ENCODE measurements at places on chromosomes 7 and 10.

GRCh38 chr7:70285854-70286253 lies 687.6 kb downstream of the AUTS2 start:
- DNase-seq: no peak

- no peak for DNase-seq
Measured at GRCh38 chr7:26426096-26426495, 134.4 kb downstream of the SNX10 start.

DNA sequence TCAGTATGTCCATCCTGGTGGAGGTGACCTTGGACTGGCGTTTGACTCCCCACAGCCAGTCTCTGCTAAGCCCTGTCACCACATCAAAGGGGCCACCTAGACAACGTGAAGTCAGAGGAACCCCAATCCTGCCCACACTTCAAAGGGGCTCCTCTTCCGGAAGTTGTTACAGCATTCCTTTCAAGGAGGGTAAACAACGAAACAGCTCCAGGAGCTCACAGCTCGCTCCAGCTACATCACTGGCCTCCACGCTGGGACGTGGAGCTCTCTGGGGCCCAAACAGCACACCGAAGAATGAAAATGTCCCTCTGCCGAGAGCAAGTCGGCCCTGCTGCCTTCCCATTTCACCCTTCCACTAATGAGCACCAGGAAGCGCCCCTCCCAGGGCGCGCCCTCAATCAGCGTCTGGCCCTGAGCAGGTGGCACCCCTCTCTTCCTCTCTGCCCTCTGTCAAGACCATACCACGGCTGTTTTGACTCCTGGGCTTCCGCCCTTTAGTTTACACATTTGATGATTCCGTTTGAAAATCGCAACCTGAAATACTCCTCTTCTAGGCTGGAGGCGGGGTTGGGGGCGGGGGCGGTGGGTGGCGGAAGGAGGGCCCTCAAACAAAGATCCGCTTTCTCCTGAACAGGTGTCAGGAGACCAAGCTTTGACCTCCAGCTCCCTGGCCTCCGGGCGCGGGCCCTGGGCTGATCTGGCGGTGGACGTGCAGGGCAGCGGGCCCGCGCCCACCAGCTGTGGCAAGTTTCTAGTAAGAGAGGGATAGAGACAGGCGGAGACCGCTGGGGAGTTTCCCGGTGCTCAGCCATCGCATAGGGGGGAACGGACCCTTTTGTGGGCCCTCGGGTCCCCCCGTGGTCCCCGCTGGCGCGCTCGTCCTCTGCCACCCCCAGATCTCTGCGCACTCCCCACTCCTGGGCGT lies 53.1 kb upstream of the KDM7A start:
- peak; percentile 57 for DNase-seq

DNA sequence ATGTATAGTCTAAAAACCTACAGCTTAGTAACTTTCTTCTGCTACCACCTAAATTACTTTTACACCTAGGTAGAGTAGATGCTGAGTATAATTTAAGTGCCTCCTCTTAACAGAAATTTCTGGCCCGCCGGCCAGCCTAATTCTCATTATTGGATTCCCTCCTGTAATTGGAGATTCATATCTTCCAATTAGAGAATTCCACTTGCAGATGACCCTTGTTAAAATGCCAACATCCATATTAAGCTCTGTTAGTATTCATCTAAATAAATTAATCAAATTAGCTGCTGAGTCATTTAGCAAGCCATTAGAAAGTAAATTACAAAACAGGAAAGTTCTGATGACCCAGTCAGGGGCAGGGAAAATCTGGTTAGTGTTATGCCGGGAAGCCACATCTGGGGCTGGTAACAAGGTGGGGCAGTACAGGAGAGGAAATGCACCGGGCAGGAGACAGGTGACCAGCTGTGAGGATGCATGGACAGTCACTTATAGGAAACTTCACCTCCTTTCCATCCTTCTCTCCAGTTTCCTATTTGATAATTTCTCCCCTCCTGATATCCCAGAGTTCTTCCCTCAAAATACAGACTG lies 82.8 kb downstream of the ORC5 start:
- no peak for DNase-seq

- no peak for DNase-seq
Measured at GRCh38 chr7:128003787-128004186, 27.4 kb downstream of the LRRC4 start.

DNA sequence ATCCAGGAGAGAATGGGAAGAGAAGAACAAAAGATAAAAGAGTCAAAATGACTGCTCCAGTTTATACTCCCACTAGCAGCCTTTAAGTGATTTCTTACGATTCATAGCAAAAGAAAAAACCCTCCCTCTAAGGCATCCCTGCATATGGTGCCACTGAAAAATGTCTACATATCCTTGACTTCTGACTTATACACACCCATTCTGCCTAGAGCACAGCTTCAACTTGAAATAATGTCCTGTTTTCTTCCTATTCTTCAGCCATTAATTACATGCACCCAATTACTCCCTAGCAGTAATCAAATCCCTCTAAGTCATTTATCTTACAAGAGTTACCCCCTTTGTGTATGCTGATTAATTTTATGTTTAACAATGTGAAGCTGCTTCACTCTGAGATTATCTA lies 393.5 kb downstream of the HTR7 start:
- DNase-seq: no peak

GRCh38 chr7:131104596-131105293 lies 222.9 kb upstream of the MKLN1 start:
- no peak for DNase-seq

DNA sequence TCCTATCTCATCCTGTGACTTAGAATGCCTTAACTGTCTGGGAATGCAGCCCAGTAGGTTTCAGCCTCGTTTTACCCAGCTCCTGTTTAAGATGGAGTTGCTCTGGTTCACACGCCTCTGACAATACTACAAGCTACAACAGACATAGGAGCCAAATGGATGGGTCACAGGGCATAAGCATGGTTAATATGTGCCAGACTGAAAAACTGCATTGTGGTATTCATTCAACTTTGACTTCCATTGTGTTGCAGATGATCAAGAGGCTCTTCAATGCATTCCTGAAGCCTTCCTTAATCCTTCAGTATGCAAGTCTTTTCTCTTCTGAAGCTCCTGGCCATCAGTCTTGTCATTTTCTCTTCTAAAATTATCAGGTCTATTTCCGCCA lies 20.3 kb upstream of the RNF32 start:
- no peak for DNase-seq

- DNase-seq: no peak
Measured at GRCh38 chr7:127950233-127950935, 80.9 kb downstream of the LRRC4 start.

DNA sequence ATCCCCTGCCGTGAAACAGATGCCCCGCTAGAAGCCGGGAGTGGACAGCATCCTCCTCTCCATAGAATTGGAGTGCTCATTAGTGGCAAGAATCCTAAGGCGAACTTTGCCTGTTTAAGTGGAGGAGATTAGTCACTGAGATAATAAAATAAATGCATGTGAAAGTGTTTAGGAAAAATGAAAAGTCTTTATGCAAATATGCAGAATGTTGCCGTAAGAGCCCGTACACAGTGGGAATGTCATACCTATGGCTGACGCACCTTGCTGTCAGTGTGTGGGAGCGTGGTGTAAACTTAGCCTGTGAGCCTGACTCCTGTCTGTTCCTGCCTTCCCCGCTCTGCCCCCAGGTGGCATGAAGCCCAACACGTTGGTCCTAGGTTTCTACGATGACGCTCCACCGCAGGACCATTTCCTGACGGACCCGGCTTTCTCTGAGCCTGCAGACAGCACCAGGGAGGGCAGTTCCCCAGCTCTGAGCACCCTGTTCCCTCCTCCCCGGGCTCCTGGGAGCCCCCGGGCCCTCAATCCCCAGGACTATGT lies 1.7 kb upstream of the TRIP6 start:
- DNase-seq: no peak

DNA sequence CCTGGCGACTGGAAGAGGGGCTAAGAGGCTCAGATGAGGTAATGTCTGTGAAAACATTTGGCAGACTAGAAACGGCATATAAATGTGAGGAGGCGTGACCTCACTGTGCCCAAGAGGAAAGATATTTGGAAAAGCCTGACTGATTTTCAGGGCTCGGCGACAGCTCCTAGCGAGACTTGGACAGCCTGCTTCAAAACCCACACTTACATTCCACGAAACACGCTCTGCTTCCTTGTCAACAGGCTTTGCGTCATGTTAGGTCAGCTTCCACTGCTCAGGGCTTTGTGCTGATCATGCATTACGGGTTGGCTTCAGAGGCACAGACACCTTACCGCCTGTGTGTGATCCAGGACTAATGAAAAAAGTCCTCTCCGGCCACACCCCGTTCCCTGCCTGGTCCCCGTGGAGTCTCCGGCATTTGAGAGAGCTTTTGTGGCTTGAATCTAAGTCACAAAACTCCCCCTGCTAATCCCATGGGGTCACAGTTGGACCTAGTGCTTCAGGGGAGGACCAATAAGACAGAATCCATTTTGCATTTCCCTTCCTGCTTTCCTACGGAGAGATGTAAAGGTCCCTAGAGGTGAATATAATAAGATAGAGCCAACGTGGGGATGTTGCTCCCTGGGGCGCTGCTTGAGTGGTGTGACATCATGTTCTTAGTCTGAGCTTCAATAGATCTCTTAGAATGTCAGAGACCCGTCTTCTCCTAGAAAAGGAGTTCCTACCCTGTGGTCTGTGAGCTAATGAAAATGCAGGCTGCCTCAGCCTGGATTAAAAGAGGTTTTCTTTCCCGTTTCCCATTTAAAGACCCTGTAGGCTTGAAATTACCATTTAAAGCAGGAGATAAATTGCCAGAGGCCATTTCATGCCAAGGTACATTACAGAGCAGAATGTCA lies 25.5 kb downstream of the FGFBP3 start:
- DNase-seq: no peak

- no peak for DNase-seq
Measured at GRCh38 chr7:107172276-107173032, 3.7 kb downstream of the HBP1 start.

DNA sequence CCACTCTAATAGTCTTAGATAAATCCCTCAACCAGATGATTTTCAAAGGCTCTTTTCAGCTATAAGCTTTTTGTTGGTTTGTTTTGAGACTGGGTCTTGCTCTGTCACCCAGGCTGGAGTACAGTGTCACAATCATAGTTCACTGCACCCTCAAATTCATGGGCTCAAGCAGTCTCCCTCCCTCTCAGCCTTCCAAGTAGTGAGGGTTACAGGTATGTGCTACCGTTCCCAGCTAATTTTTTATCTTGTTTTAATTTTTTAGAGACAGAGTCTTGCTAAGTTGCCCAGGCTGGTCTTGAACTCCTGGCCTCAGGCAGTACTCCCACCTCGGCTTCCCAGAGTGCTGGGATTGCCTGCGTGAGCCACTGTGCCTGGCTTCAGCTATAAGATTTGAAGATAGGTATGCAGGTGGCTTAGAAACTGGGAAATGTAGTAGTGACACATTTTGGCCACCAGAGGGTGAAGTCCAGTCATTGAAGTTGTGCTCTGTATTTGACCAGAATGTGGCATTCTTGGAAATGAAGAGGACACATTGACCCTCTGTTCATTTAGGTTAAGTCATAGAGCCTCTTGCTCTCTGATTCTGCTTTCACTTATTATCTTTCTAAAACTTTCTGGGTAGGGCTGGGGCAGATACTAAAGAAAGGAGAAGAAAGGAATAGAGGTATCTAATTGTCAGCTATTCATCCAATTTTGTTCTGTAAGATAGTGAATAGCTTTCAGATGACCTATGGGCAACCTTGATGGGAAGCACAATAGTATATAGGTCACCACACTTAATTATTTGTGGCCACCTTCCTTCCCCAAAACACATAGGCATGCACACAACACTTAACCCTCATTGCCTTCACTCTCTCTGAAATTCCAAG lies 36.0 kb downstream of the R3HCC1L start:
- DNase-seq: no peak

DNA sequence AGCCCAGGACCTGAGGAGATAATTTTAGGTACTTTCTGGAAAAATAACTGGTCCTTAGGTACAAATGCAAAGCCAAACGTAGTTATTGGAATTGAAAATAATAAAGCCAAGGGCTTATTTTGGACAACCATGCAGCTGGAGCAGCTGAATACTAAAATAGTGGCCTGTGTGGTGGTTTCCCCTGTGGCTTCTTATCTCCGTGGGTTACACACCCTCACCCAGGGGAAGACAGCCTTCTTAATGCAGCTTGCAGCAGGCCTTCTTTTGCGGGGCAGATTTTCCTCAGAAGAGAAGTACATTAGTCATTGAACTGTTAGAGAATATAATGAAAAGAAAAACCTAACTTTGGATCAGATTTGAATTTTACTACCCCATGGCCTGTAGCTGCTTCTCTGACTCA lies 133.5 kb downstream of the ST7 start:
- DNase-seq: no peak

DNA sequence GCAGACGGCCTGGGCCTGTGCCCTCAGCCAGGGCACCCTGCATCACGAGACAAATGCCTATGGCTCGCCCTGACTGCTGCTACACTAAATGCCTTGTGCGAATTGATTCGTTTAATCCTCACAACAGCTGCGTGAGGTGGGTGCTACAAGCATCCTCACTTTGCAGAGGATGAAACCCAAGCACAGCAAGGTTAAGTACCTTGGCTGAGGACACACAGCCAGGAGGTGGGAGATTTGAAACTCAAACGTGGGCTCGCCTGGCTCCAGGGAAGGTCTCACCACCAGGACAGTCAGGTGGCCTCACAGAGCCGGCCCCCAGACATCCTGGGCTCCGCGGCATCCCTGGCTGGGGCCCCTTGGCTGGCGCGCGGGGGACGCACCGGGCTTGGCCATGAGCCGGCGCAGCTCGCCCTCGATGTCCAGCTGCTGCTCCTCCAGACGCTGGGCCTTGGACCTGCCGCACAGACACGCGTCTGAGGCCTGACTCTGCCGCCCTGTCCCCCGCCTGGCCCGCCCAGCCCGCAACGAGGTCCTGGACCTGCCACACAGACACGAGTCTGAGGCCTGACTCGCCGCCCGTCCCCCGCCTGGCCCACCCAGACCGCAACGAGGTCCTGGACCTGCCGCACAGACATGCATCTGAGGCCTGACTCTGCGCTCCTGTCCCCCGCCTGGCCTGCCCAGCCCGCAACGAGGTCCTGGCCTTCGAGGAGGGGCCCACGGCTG lies 22.0 kb downstream of the MICALL2 start:
- no peak for DNase-seq

- peak; percentile 12 for DNase-seq
Measured at GRCh38 chr10:68600041-68600778, 40.1 kb downstream of the TET1 start.

DNA sequence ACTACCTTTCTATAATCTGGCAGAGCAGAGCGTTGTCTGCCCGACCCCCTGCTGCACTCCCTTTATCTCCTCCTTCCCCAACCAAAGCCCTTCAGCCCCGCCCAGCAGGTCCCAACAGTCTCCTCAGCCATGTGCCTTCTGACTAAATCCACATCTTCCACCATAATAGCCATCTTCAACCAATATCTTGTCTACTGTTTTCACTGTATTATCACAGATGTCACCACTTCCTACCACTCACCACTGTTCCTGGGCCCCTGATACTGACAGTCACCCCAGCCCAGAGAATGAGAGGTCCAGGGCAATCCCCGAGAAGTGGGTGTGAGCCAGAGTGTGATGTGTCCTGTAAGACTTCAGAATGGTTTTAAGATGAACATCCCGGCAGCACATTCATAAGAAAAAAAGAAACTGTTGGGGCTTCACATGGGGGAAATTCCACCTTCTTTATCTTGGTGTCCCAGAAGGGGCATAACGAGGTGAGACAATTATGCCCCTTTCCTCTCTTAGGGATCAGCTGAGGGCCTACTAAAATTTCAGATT lies 25.3 kb downstream of the CCDC6 start:
- no peak for DNase-seq

- peak; percentile 46 for DNase-seq
Measured at GRCh38 chr10:26438534-26439341, 597 bp downstream of the APBB1IP start.
